EH (cell line): ENCODE measurements at places on chromosomes 5 and 9.

DNA sequence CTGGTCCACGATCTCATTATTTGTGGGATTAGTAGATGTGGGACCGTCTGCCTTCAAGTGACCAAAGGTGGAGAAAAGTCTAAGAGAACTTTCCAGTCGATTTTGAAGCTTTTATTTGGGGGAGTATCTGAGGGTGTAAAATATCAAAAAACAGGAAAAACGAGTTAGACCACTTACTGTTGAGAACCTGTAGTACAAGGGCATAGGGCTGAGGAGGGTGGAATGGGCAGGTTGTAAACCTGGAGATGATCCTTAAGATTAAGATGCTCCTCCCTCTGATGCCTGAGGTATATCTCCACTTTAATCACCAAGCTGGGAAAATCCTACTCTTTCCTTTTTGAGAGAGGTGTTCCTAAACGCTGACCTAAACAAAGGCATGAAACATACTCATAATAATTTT, 32.0 kb upstream of the GTF2H2C start:
- no peak for DNase-seq

- no peak for DNase-seq
Measured at GRCh38 chr5:12901696-12902095, 997.5 kb upstream of the CTNND2 start.

DNA sequence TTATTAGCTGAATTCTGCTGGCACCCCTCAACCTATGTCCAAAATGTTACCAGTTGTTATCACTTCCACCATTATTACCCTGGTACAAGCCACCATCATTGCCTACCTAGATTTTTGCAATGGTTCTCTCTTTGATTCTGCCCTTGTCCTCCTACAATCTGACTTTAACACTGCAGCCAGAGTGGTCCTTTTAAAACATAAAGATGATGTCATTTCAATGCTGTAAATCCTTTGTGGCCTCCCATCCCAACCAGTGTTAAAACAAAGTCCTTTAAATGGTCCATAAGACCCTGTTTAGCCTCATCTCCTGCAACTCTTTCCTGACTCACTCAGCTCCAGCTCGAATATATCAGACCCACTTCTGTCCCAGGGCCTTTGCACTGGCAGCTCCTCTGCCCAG, 54.9 kb upstream of the FSTL4 start:
- no peak for DNase-seq

- DNase-seq: no peak
Measured at GRCh38 chr9:88933607-88934379, 57.5 kb upstream of the S1PR3 start.

- no peak for DNase-seq
Measured at GRCh38 chr9:114666851-114667250, 9.2 kb upstream of the TEX53 start.

DNA sequence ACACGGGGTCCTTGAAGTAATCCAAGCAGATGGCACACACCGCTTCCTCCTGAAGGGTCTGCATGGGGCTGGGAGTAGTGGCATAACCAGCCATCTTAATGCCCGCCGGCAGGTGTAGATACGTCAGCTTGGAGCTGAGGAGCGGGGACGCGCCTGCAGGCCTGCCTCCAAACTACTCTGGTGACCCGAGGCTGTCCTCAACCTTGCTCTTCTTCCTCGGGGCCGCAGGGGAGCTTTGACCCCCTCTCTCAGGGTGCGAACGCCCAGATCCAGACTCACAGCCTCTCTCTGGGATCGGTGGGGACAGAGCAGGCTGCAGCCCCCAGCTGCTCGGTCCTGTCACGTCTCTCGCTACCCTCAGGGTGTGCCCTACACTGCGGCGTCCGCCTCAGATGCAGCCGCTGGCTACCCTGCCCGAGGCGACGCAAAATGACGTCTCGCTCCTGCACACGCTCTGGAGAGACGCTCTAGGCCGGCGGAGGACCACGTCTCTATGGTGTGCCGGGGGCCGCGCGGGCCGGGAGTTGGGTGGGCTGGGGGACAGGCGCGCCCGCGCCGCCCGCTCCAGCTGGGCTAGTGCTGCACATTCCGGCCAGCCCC, at the start of gene TRIM52:
TSS of gene TRIM52 (minus strand) at position 424 of the 600 bp plus-strand sequence. CDS start at position 94, 330 bp downstream.
- DNase-seq: peak; percentile 90
